Fibroblast of lung (primary cell): ENCODE measurements at places on chromosomes 3 and 15.

DNA sequence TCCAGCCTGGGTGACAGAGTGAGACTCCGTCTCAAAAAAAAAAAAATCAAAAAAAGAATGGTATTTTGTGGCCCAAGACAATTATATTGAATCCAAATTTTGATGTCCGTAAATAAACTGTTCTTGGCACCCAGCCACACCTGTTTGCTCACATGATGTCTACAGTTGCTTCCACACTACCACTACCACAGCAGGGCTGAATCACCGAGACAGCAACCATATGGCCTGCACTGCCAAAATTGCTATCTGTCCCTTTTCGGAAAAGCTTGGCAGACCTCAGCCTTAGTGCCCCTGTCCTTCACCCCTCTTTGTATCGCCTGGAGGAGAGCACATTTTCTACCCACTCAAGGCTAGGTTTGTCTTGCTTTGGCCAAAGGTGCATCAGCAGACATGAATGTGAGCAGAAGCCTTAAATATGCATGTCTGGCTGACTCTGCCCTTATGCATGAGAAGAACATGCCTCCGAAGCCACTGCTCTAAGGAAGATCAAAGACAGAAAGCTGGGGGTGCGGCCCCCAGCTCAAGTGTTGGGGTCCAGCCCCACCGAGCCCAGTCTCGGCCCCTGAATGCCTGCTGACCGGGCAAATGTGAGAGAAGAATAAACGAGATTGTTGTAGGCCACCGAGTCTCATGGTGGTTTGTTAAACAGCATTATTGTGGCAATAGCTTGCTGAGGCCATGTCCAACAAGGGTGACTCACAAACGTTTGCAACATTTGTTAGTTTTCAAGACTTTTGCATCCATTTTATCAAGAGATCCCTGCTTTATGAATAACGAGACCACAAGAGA is 108.1 kb downstream of the TPRA1 start:
- peak; percentile 37 for DNase-seq

GRCh38 chr15:79903626-79904025 is 6.8 kb upstream of the MTHFS start:
- DNase-seq = peak; percentile 14

- DNase-seq = peak; percentile 7
Measured at GRCh38 chr3:73405853-73406252, 218.9 kb downstream of the PDZRN3 start.

- DNase-seq = peak; percentile 46
Measured at GRCh38 chr3:183490653-183491052, 62.2 kb upstream of the MCF2L2 start.

- DNase-seq = no peak
Measured at GRCh38 chr15:59340325-59340724, 32.3 kb downstream of the MYO1E start.

GRCh38 chr15:58568157-58568571 is 136.4 kb downstream of the LIPC start:
- no peak for DNase-seq

DNA sequence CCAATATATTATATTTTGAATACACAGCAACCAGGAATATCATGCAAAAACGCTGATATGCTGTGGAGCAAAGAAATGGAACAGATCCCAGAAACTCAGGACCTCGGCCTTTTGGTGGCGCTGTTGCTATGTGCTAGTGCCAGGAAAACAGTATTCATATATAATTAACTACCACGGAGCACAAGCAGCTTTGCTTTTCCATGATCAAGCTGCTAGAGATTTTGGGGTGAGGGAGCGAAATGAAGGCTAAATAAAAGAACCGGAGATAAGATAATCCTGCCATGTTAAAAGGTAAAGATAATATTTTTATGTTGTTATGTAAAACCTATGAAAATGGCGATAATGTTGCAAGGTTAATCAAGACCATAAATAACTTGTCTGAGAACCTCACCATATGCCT is 157.7 kb upstream of the FAM3D start:
- peak; percentile 77 for DNase-seq
